ENCODE measurements at places on chromosomes 1 and 21.

DNA sequence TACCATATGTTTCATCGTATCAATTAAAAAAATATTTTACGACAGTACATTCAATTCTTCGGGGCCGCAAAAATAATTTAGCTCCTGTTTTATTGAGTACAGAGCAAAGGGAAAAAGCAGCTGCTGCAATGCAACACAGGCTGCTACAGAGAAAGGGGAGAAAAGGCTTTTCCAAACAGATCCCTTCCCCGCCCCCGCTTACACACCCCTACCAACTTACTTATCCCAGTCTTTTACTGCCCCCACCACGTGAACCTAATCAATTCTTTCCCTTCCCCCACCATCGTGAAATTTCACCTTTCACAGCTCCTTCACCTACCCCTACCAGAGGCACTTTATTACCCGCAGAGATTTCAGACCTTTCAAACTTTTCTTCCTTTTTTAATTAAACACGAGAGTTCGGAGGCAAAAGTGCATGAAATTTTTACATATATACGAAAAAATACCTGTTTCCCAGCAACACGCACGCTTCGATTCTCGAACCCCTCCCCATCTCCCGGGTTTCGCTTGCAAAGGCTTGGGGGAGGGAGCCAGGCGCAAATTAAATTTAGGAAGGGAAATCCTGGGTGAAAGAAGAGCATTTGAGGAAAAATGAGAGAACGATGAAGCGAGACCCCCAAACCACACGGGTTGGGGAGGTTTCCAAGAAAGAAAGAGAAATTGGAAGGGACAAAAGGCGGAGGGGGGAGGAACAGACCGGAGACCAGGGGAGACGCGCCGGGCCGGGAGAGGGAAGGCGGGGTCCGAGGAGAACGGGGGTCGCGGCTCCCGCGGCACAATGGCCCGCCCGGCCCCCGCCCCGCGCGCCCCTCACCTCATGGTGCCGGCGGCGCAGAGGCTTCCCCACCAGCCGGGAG, 823 bp downstream of the ENAH start:
- DNase-seq, result no peak

- no peak for DNase-seq
These were observed 7.6 kb downstream of the LAPTM5 start for GRCh38 chr1:30749691-30750583.

GRCh38 chr1:76644139-76644538, 223.1 kb upstream of the ST6GALNAC5 start:
- no peak for DNase-seq

DNA sequence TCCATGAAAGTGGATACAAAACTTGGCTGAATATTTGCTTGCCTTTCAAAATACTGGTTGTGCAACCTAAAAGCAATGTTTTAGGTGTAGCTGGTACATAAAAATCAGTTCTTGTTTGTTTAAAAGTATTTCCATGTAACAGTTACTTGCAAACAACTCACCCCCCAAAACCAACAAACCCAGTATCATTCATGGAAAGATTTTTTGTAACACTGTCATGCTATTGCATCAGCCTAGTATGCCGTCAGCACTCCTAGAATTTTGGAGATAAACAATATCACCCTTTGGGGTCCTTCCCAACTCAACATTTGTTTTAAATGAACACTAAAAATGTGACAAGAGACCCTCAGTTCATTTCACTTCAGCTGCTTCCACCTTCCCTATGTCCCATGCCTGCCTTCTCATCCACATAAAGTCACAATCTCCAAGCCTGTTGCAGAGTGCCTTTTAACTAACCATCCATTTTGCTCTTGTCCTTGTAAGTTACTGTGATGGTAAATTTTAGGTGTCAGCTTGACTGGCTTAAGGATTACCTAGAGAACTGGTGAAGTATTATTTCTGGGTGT, 425.3 kb downstream of the DUSP10 start:
- no peak for DNase-seq

GRCh38 chr21:26036916-26037315, 133.7 kb downstream of the APP start:
- no peak for DNase-seq

DNA sequence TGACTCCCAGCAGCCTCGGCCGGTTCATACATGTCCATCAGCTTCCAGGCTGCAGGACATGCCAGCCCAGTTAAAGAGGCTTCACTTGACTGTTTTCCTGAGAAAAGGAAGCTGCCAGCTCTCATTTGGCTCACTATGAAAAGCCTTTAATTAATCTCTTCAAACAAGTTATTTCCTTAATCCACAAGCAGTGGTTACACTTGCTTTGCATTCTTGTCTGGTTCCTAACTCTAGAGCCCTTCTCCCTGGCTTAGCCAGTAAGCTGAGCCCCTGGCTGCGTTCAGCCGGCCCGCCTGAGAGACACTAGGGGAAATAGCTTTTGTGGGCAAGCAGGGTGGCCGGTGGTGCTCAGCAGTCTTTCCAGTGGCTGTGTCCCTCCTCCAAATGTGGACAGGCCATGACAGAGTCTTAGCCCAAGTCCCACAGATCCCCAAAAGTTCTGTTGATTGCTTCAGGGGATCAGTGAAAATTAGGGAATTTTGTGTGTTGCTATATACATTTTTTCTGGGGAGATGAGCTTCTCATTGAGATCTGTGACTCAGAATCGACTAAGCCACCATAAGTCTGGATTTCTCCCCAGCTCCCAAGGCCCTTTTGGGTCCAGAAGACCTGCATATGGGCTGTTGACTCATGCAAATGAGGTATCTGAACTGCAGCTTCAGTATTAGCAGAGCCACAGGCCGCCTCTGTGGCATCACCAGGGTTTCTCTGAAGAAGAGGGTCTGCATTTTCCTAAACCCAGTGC, 10.1 kb downstream of the ATF3 start:
- DNase-seq, result no peak

DNA sequence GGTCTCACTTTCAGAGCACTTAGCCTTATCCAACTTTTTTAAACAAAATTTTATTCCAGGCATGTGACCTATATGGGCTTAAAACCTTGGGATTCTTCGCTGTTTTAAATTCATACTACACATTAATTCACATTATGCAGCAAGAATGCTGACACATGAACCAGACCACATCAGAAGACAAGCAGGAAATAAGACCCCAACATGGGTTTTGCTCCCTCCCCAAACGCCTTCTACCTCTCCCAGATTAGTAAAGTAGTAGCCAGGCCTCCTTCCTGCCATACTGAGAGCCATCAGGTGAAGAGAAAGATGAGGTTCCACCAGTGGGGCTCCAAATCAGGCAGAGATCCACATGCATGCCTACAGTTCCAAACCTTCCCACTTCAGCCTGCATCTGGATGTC, 3.7 kb downstream of the IGSF3 start:
- DNase-seq, result no peak

DNA sequence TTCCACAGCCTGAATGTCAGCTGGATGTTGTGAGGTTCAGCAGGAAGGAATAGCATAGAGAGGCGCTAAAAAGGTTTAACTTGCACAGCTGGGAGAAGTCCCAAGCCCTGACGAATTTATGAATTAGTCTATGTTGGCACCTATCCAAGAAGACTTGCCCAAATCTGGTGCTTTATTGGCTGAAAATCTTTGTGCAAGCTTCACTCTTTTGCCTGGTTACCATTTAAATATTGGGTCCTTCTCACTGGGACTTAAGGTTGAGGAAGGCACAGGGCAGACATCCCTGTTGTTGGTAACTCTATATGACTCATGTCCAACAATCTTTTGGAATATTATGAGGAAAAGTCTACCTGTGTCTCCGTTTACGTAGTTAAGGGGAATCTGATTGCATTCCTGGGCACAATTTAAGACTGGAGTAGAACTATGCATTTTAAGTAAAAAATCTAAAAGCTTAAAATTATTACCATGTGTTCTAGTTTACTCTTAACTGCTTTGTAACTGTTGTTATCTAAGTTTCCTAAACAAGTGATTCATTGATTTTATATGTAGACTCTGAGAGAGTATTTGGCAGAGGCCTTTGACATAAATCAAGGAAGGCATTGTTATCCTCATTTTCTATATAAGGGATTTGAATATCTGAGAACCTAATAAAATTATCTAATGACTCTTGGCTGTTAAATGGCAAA, 181.7 kb upstream of the DPYD start:
- DNase-seq, result no peak

- no peak for DNase-seq
These were observed 3.4 kb upstream of the SPTA1 start for GRCh38 chr1:158689875-158690274.

- DNase-seq, result no peak
These were observed 683 bp upstream of the DMAP1 start for GRCh38 chr1:44212355-44213221.

DNA sequence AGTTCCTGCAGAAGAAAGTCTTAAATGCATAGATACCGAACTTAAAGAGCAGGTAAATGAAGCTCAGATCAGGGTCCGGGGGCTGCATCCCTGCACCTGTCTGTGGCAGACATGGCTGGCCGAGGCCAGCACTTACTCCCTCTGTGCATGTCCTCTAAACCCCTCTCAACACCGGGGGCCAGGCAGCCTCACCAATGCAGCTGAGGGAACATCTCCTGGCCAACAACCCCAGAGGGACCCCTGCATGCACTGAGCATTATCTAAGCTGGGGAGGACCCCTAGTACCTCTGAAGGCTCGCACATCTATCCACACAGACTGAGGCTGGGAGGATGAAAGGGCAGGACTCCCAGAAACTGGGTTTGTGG, 18.4 kb downstream of the TTC34 start:
- no peak for DNase-seq

DNA sequence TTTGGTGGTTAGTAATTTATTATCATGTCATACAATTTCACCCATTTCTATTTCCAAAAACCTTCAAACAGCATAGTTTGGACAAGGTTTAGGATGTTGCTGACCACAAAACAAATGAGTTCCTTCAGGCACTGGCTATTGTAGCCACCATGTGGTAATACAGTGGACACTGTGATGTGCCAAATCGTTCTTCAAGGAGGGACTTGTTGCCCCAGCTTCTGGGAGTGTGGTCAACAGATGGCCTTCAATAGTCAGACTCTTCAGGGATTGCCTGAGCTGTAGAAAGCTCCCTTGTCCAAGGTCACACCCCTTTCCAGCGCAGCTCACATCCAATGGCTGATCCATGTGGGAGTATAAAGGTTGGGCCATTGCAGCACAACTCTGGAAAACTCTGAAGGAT, 2.6 kb downstream of the PDE4B start:
- no peak for DNase-seq

GRCh38 chr21:26405071-26405470, 168.0 kb downstream of the CYYR1 start:
- DNase-seq, result peak; percentile 22

GRCh38 chr21:39183272-39184049, at the start of gene PSMG1:
Gene PSMG1 (minus strand): TSS chr21:39183451. CDS start chr21:39183385, 66 bp downstream.
- DNase-seq, result peak; percentile 87

DNA sequence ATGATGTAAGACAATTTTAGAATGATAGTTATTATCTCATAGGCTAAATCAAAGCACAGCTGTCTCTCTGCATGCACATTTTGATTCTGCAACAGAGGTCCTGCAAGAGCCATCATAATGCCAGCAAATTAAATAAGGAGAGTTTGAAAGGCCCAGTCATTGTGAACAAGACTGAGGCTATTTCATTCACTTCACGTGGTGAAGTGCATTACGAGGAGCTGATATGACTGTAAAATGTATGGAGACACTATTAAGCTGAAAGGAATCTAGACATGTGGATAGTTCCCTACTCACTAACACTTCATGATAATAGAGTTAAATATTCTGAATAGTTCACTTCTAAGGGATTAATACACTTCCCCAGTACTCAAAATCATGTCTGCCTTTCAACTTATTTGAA, 299.0 kb downstream of the SMYD3 start:
- DNase-seq, result no peak

DNA sequence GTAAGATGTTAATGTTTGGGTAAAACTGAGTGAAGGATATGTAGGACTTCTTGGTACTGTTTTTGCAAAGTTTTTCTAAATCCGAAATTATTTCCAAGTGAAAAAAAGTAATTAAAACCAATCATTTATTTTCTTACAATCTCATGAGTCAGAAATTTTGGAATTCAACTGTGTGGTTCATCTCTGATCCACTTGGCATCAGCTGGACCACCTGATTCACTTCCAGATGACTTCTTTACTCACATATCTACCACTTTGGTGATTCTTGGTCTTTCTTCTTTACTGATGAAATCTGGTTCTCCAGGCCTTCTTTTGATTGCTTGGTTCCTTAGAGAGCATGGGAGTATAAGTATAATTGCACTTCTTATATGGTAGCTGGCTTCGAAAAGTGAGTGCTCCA, 254.9 kb upstream of the CACYBP start:
- no peak for DNase-seq

- DNase-seq, result peak; percentile 52
These were observed 22.6 kb upstream of the UAP1 start for GRCh38 chr1:162538815-162539431.

DNA sequence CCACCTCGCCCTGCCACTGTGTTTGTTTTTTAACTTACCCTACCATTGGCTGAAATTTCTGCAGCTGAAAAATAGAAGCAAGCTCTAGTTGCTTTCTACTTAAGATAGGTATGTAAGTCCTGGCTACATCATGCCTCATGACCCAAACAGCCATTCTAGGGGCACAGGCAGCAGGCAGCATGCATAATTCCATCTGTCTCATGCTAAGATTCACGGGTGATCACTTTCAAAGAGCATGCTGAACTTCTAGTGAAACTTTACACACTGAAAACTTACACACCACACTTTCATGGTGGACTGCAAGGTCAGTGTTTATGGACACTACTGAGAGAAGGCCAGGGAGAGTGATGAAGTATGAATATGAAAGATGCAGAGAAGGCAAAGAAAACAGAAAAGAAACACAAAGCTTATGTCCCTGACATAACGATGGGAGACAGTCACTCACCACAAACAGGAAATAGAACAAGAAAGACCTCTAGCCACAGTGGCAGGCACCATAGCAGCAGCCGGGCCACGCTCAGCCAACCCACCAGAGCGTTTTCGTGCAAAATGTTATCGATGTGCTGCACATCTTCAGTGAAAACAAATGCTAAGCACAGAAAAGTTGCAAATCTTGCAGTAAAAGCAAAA, 102.3 kb upstream of the TIAM1 start:
- DNase-seq, result no peak

GRCh38 chr1:241596633-241597032, 43.5 kb downstream of the CHML start:
- no peak for DNase-seq

DNA sequence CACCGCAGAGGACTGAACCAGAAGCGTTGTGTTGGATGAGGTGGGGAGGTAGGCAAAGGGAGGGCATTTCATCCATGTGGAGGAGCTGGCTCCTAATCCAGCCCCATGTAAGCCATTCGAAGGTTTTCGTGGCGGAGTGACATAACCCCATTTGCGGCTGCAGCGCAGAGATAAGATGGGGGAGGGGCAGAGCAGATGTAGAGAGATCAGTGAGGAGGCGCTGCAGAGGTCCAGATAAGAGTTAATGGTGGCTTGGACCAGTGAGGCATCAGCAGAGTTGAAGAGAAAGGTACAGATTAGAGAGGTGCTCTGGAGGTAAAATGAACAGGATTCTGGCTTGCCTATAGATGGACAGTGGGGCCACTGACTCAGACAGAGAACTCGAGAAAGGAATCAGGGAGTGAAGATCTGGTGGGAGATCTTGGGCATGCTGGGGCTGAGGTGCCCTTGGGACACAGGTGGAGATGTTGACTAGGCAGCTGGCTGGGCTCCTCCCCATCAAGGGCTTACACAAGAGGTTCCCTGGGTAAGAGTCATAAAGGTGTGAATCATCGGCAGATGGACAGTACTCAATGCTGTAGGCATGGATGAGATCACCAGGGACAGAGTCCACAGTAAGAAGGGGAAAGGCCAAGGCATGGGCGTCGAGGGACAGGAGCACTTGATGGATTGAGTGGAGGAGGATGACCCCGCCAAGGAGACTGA, 7.8 kb upstream of the PTPRF start:
- DNase-seq, result peak; percentile 79
